Left ventricle myocardium superior (tissue), 1 donor: ENCODE measurements at places on chromosomes 1 and 21.

GRCh38 chr1:239682960-239683359 is 296.6 kb downstream of the CHRM3 start:
- no peak for DNase-seq

DNA sequence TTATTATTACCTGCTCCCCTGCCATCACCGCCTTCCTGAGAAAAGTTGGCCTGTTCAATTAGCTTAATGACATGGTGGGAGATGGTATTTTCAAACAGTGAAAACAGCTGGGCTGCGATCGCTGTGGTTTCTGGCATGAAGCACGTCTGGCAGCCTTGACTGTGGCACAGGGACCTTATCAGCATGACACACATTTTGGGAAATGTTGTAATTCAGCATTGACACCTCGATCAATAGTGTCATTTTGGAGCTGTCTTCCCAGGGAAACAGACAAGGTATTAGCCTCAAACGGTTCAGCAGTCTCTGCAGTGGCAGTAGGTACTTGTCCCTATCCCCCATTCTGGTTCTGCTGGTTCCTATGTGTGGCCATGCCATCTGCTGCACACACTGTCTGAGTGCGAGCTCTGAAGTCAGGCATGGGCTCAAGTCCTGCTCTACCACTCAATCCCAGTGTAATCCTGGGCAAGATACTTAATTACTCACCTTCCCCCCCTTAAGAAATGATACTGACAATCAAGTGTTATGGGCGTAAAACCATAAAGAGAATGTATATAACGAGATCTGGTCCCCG is 154.5 kb upstream of the KCND3 start:
- peak; percentile 33 for DNase-seq

GRCh38 chr1:101203820-101204540 is 32.8 kb upstream of the S1PR1 start:
- DNase-seq = no peak

GRCh38 chr1:216670118-216670883 is 52.9 kb downstream of the ESRRG start:
- no peak for DNase-seq

GRCh38 chr1:58649555-58649954 is 50.3 kb downstream of the MYSM1 start:
- DNase-seq = no peak

DNA sequence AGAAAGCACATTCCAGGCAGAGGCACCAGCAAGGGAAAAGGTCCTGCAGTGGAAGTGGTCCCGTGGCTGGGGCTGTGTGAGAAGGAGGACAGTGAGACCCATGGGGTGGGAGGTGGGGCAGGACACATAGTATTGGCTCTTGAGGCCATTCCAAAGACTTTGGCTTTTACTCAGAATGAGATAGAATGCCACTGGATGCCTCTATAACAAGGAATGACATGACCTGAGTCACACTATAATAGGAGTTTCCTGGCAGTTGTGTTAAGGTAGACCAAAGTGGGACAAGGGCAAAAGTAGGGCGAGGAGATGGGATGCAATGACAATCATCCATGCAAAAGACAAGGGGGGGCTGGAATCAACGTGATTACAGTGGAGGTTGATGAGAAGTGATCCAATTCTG is 24.7 kb upstream of the LAMC2 start:
- DNase-seq = no peak

GRCh38 chr1:148389027-148389339 is 94.1 kb downstream of the PPIAL4G start:
- no peak for DNase-seq

DNA sequence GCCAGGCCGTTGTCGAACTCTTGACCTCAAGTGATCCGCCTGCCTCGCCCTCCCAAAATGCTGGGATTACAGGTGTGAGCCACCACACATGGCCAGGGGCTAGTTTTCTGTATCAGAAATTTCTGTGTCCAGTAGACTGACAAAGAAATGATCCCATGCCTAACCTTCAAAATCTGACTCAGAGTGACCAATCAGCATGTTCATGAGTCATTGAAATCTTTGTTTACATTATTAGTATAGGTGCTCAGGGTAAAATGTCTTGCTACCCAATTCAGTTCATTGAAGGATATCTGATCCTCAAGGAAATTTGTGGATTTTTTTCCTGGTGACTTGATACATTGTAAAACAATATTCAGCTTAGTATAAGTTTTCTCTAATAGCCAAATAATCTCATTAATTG is 11.0 kb upstream of the LDLRAD2 start:
- DNase-seq = no peak

GRCh38 chr1:201021630-201022492 is 1.7 kb downstream of the KIF21B start:
- no peak for DNase-seq

DNA sequence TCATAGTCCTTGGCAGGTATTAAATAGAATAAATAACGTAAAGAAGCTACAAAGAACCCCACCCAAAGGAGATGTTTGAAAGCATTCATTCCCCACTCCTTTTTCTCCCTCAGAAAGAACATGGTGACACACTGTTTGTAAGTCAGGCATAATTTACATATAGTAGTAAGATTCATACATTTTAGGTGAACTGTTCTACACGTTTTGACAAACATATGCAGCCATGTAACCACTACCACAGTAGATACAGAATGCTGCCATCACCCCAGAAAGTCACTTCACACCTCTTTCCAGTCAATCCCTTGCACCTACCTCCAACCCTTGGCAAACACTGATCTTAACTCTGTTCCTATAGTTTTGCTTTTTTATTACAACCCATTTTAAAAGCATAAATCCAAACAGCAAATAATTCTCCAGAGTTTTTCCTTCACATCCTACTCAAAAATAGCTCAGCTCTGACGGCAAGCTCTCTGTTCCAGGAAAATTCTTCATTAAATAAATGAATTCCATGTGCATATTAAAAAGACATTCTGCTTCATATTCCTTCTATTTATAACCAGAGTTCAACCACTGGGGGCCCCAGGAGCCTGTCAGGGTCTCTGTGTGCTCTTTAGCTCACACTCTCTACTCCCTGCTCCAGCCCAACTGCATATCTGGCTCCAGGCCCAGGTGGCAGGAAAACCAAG is 258.8 kb downstream of the PLPP3 start:
- peak; percentile 71 for DNase-seq

GRCh38 chr1:212623603-212624002 is 15.0 kb downstream of the ATF3 start:
- DNase-seq = no peak

DNA sequence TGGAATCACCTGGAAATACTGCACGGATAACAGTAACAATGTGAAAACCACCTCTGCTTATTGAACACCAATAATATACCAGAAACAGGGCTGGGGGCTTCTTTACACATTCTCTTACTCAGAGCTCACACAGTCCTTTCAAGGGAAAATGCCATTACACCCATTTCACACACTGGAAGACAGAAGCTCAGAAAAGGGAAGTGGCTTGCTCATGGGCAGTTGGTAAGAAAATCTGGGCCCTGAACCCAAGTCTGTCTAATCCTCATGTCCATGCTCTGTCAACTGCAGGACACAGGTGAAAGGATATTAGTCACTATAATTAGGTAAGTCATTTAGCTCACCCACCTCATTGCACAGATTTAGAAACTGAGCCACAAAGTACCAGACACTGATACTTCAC is 18.6 kb downstream of the C8A start:
- no peak for DNase-seq

GRCh38 chr1:28246427-28246832 is 10.5 kb downstream of the ATP5IF1 start:
- no peak for DNase-seq

- DNase-seq = no peak
Observed at GRCh38 chr1:30719406-30720270, 3.7 kb downstream of the MATN1 start.

GRCh38 chr1:88191917-88192316 is 492.2 kb upstream of the PKN2 start:
- DNase-seq = no peak

DNA sequence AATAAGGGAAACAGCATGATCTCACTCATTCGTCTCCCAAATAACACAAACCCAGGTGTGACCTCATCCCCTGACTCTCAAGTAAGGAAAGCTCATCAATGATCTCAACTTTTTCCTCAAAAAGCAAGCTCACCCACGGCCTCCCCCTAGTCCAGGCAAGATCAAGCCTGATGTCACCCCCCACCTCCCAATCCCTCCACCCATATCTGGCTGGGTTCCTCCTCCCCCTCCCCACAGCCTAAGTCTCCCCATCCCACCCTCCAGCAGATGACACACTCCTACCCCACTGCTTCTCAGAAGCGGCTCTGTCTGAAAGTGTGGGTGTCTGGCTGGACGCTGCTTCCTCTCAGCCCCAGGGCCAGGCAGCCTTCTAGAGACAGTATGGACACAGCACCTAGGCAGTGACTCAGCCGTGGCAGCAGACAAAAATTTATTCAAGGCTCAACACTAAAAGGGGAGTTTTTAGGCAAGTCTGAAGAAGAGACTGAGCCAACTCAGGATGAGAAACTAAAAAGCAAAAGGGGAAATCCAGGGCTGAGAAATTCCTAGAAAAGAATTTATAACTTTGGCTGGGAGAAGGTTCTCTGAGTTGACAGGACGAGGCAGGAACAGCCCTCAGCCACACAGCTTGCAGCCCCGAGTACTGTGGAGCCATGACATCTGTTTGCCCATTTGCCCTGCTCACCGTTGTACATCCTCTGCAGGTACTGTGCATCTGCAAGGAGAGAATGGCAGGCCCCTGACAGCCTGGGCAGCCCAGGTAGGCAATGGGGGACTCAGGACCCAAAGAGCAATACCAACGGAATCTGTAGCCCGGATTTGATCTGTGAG is 81.6 kb upstream of the LRRC8D start:
- no peak for DNase-seq
